ENCODE measurements at places on chromosomes 6 and 20.

DNA sequence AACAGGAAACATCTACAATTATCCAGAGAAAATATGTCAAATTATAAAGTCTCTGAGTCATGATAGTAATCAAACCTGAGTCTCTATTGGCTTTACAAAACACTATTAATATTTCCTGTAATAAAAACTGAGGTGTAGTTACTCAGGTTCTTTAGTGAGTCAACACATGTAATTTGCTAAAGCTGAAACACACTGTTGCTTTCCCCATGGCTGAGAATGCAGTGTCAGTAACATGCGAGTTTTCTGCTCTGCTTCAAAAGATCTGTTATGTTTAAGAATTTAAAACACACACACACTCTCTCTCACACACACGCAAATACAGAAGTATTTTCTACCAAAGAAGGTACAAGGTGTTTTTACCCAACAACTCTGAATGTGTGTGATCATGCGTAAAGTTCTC, 38.6 kb downstream of the ATXN1 start:
- no peak for DNase-seq

DNA sequence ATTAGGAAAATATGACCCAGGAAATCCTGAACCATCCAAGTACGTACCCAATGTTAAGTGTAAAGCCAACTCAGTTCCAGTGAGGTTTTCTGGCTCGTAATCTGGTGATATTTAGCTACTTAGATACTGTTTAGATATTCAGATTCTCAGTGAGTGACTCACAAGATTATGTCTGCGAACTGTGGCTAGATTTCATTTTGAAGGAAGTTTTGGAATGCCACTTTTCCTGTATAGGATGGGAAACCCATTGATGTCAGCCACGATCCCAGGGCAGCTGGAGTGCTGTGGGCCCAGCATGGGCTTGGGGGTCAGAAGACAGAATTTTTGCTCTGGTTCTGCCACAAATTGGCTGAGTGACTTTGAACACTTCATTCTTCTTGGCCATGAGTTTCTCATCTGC, 76.3 kb downstream of the TMEM170B start:
- DNase-seq = no peak

- no peak for DNase-seq
Observed at GRCh38 chr6:154916857-154917256, 78.3 kb upstream of the TIAM2 start.

DNA sequence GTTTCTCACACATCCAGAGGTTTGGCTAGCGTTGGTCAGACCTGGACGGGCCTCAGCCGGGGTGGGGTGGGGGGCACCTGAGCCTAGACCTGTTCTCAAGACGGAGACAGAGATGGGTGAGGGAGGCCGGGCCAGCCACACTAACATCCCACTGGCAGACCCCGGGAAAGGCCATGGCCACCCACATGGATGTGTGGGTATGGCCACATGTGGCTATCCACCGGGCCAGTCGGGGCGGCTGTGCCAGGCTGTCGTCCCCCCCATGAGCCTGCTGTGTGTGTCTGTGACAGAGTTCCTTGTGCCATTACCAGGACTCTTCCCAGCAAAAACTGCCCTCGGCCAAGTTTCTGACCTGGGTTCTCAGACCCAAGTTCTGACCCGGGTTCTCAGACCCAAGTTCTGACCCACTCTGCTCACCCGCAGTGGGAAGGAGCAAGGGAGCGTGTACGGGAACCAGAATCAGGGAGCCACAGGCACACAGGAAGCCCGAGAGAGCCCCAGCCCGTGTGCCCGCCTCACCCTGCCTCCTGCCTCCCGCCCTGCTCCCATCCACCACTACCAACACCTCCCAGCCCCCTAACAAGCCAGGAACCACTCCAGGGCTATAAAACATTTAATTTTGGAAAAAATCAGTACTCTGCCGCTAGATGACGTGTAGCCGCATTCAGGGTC, 255.5 kb downstream of the TAF4 start:
- no peak for DNase-seq

- DNase-seq = no peak
Observed at GRCh38 chr6:28081486-28081751, 1.1 kb downstream of the ZNF165 start.

GRCh38 chr20:23063581-23063980, 14.1 kb upstream of the THBD start:
- DNase-seq = no peak

GRCh38 chr6:8982668-8983067, 547.3 kb upstream of the SLC35B3 start:
- no peak for DNase-seq

Measured in HuH-7.5 (cell line).